ENCODE measurements at places on chromosomes 3 and 15.

DNA sequence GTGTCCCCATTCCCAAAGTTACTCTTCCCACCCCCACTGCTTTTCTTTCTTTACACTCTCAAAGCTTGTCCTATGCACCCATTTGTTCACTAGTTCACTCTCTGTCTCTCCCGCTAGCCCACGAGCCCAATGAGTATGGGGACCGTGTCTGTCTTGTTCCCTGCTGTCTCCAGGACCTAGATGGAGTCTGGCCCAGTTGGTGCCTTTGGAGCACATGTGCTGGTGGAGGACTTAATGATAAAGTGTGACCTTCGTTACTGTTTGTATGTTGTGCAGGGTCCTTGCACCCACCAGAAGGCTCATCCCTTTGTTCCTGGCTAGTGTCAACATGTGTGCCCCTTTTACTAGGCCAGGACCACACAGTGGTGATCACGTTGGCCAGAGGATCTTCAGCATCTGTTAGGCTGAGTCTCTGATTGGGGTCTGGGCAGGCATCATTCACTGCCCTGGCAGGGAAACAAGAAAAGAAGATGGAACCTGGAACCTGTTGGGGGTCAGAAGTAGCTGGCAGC, 7.4 kb downstream of the CISH start:
- DNase-seq, result no peak

GRCh38 chr15:90836296-90836871, 32.0 kb upstream of the FURIN start:
- DNase-seq, result no peak

DNA sequence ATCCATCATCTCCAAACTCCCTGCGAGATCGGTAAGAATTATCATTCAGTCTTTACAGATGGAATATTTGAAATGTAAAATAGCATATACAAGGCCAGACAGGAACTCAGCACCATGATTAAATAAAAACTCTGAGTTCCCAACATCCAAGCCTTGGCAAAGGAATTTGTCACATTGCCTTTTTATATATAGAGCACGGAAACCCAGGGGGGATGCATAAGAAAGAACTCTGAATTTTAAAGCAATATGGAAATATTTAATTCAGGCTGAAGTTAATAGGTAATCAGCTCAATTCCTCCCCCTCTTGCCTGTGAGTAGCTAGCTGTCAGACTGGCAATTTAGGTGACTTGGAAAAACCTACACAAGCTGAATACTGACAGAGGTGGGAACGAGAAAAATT, 217.9 kb upstream of the KCNMB2 start:
- DNase-seq, result no peak

DNA sequence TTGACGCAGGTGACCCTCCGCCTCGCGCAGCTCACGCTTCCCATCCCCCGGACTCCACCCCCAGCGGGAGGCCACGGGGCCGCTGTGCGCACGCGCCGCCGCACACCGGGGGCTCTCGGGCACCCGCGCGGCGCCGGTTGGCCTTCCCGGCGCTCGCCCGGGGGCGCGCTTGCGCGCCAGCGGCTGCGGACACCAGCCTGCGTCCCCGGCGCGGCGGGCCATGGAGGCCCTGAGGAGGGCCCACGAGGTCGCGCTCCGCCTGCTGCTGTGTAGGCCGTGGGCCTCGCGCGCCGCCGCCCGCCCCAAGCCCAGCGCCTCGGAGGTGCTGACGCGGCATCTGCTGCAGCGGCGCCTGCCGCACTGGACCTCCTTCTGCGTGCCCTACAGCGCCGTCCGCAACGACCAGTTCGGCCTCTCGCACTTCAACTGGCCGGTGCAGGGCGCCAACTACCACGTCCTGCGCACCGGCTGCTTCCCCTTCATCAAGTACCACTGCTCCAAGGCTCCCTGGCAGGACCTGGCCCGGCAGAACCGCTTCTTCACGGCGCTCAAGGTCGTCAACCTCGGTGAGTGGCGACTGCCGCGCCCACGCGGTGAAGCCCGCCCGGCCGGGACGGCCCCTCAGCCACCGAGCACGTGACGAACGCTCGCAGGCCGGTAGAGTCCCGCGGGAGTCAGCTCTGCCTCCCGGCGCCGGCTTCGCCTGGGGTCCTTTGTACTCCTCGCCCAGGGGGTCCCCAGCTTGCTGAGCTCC, at the start of gene C15orf61:
Gene C15orf61 (plus strand): TSS at position 103 of the 754 bp plus-strand sequence. CDS start 118 bp downstream, at position 221.
- peak; percentile 79 for DNase-seq

DNA sequence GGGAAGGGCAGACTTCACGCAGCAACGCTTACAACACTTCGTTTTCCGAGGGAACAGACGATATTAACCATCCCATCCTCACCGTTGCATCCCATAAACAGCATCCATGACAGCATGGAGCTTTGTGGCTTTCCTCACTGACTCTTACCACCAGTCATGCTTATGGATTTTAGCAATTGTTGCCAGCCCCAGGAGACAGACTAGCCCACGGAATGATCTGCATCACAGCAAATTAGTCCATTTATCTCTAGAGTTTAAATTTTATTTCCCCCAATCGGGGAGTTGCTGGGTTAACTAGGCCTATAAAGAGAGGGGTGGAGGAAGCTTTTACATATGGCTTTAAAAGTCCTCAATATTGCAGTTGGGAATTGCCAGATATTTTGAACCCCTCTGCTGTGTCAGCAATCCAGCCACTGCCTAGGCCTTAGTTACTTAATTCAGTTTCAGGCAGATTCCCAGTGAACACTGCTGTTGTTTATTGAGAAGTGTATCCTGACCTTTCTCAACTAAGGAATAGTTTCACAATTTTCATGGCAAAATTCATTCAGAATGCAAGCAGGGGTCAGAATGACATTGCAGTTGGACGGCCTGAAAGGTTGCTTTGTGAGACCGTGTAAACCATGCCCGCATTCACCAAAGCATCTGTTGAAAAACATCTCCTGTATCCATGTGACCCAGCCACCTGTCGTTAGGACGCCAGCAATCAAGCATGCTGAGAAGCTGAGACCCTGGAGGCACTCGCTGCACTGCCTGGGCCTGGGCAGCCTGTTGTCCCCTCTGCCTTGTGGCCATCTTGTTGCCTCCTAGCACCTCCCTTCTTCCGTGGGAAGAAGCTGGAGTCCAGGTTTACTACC, 397.4 kb upstream of the TPM1 start:
- DNase-seq, result no peak

- DNase-seq, result no peak
Observed at GRCh38 chr15:52466134-52466701, 62.5 kb downstream of the MYO5A start.

DNA sequence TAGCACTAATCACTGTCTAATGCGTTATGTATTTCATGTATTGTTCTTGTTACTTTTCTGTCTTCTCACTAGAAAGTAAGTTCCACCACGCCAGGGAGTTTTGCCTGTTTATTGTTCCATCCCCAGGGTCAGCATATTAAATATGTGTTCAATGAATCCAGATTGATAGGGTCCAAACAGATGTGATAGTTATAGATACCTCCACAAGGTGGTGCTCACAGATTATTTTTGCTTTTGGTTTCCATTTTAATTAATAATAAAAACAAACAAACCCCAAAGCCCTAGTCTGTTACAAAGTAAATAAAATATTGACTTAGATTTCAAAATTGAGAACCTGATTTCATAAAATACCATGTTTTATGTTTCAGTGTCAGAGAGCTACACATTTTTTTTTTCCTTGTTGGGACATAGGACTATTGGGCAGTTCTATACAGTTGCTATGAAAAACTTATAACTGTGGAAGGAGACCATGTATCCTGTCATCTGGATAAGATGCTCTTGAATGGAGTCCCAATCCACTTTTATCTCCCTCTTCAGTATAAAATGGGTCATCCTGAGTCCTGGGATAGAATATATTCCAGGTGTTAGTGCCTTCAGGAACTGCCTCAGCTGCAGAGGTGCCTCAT, 12.4 kb downstream of the OTOL1 start:
- no peak for DNase-seq
